Stimulated activated naive CD8-positive, alpha-beta T cell treated with anti-CD3 and anti-CD28 coated beads, Interleukin-15, Interleukin-2, amounts not matched to agents 100 U/mL and 50 U/mL, for 24 hours (primary cell): ENCODE measurements at places on chromosomes 1 and 21.

DNA sequence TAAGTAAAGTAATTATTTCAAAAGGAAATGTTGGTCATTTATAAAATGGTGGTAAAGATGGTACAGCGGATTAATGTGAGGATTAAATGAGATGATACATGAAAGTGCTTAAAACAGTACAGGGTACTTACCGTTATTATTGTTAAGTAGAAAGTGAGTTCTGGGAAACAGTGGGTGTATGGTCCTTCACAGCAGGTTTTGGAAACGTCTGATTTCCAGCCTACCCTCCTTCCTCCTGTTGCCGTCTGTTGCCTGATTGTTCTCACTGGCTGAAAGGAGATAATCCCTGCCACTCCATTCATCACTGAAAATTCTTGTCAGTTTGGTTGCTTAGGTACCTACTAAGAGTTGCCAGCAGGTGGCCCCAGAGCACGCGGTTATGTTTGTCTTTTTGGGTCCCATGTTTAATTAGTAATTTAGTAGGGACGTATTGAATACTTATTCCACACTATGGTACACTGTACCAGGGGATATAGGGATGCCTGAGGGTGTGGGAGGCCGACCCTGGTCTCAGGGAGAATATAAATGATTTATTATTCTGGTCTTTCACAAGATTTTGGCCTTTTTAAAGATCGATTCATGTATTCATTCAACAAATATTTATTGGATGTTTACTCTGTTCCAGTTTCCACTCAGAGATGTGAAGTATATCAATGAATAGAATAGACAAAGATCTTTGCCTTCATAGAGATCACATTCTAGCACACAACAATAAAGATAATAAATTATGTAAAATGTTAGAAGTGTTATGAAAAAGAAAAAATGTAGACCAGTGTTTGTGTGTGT is 30.8 kb upstream of the RPTN start:
- DNase-seq = peak; percentile 70

DNA sequence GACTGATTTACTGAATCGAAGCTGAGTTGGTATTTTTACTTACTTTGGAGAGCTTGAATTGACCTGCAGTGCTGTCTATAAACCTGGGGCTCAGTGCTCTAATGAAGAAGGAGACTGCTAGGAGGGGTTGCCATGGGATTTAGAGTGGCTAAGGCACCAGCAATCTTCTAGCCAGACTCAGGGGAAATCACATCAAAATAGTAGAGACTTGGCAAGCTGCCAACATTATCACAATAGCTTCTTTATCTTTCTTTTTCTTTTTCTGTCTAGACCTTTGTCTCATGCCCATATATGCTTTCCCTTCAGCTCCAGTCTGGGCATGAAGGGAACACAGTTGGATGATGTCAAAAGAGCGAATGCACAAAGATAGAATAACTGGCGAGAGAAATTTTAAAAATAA is 301.1 kb upstream of the DPYD start:
- no peak for DNase-seq

GRCh38 chr1:208433086-208433485 is 188.9 kb upstream of the PLXNA2 start:
- DNase-seq = no peak

GRCh38 chr1:8712413-8713231 is 104.8 kb downstream of the RERE start:
- no peak for DNase-seq

DNA sequence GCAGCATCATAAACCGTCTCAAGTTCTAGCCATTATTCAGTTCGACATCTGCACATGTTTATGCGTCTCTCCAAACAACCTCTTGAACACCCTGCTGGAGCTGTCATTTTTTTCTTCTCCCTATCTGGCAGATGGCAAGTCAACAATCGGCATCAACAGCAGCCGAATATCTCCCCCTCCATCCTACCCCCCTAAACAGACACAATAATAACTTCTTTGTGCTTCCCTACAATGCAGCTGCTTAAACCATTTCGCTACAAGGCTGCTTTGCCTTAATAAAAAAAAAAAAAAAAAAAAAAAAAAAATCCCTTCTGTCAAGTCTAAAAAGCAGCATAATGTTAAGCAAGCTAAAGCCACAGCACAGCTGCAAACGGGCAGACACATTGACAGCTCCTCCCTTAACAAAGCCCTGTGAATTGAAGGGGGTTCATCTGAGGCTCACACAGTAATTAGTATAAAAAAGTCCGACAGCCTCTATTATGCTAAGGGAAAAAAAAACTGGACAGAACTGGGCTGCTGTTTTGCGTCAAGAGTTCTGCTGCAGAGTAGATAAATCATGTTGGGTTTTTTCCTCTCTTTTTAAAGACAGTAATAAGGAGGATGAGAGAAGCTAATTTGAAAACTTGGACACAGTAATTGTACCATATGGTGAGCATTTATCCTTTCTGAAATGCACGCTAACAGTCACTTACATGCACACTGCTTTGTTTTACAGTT is 136.4 kb downstream of the AKT3 start:
- DNase-seq = no peak

DNA sequence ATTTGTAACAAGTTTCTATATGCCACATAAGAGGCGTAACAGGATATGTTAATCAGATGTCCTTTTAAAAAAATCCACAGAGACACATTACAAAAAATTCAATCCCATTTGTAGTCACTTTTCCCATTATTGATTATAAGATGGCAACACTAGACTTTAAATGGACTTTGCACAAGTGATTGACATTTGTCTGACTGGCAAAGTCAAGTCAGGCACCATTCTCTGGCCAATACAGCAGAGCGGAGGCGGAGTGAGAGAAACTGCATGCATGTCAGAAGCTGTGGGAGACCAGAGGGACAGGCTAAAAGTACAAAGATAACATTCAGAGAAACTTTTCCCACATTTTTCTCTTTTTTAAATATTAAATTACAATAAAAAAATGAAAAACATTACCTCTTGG is 28.1 kb upstream of the RGS5 start:
- DNase-seq = no peak

DNA sequence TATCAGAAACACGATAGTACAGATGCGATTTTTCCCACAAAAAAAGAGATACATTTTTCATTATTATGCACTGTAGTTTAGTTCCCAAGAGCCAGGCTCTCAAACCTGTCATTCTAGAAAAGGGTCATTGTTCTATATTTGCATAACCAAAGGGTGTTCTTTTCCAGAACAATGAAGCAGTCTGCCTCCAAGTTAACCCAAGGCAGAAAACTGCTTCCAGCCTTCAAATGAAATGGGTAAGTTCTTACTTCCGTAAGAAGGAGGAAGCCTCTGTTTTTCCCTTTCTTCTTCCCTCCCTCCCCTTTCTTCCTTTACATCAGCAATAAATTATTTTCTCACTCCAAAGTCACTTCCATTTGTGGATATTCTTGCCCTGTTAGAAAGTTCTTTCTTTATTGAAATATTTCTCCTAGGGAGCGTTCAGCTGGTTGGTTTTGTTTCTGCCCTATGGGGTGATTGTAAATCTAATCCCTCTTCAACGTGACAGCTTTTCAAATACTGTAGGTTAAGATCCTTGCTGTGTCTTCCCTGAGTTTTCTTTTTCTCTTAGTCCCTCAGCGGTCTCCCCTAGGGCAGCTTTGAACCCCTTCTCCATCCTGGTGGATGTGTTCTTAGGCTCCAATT is 77.3 kb upstream of the PTGFRN start:
- DNase-seq = no peak

DNA sequence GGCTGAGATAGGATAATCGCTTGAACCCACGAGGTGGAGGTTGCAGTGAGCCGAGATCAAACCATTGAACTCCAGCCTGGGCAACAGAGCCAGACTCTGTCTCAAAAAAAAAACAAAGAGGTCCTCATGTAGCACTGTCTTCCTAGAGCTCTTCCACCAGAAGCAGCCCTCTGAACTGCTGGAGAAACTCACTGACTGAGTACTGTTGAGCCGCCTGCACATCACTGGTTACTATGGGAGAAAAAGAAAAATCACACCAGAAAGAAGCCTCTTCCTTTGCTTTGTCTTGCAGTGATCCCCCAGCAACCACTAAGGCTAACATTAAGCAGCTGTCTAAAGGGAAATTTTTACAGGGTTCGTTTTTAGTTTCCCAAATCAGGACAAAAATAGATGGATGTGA is 112.9 kb upstream of the LYPLAL1 start:
- DNase-seq = no peak

GRCh38 chr1:84995484-84996334 is 1.2 kb downstream of the MCOLN2 start:
- DNase-seq = peak; percentile 19

- DNase-seq = no peak
Observed at GRCh38 chr1:17260738-17261137, 11.8 kb downstream of the PADI3 start.

DNA sequence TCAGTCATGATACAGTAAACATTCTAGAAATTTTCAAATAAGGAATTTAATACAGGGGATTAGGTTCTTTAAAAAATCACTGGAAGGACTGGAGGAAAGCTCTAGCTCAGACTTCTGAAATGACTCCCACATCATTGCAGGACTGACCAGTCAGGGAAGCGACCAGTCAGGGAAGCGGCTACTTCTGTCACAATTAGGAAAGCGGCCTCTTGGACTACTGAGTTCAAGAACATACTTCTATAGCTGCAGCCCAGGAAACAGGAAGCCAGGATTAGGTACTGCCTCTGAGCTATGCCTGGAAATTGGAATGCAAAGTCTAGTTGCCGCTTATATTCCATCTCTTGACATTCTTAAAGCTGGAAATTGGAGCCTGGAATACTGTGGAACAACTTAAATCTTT is 45.5 kb downstream of the USP25 start:
- DNase-seq = no peak

DNA sequence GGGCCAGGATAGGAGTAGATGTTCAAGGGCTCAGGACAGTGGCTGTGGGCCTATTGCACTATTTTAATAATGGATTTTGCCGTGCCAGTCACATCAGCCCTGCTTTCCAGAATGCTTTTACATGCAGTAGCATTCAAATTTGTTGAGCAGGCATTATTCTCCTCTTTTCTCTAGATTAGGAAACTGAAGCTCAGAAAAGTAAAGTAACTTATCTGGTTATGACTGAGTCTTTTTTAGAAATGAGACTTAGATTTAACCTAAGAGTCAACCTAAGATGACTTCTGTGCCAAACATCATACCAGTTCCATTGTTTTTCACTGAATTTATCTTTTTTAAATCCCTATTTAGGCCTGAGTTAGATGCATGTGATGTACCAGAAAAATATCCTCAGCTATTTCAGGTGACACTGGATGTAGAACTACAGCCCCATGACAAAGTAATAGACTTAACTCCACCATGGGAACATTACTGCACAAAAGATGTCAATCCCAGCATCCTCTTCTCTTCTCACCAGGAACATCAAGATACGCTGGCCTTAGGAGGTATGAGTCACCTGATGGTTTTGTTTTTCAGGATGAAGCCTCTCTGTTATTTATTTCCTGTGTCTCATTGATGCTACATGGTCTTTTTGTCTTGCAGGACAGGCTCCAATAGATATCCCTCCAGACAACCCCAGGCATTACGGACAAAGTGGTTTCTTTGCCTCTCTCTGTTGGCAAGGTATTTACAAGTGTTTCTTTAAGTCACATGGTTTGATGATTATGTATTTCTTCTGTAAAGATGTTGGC is 31.4 kb upstream of the LEPR start:
- DNase-seq = no peak

GRCh38 chr1:32023351-32023750 is 9.7 kb downstream of the KHDRBS1 start:
- DNase-seq = no peak

GRCh38 chr1:143698016-143698415 is 273.8 kb downstream of the FAM72C start:
- peak; percentile 20 for DNase-seq

DNA sequence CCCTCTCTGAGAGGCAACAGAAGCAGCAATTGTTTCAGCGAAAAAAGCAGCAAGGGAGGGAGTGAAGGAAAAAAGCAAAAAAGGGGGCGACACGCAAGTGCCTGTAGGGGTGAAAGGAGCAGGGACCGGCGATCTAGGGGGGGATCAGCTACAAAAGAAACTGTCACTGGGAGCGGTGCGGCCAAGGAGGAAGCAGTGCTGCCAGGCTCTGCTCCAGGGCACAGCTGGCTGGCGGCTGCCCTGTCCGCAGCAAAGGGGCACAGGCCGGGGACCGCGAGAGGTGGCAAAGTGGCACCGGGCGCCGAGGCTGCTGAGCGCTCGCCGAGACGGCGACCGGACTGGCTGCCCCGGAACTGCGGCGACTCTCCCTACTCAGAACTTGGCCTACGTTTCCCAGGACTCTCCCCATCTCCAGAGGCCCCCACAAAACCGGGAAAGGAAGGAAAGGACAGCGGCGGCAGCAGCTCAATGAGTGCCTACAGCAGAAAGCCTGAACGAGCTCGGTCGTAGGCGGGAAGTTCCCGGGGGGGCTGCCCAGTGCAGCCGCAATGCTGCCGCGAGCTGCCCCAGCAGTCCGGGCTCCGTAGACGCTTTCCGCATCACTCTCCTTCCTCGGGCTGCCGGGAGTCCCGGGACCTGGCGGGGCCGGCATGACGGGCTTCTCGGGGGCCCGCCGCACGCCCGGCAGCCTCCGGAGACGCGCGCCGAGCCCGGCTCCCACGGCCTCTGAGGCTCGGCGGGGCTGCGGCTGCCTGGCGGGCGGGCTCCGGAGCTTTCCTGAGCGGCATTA is 1.0 kb upstream of the CDKN2C start:
- DNase-seq = peak; percentile 63

- no peak for DNase-seq
Observed at GRCh38 chr21:45736690-45737484, 93.4 kb downstream of the PCBP3 start.

GRCh38 chr1:226335661-226336060 is 26.7 kb upstream of the LIN9 start:
- no peak for DNase-seq

DNA sequence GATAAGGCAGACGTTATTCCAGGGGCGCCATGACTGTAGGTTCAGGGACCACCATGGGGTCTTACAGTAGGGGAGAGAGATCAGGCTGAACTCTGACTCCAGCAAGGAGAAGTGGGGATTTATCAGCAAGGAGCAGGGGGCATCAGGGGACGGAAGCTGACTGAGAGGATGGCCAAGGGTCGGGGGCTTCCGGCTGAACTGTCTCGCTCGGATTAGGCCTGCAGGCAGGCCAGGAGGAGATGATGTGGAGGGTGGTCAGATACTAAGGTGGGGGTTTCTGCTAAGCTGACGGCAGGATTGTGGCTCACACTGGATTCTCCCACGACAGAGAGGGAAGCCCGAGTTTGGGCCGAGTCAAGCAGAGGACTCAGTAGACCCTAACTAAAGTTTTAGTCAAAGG is 186.9 kb upstream of the VAMP3 start:
- DNase-seq = no peak

GRCh38 chr1:2493218-2493617 is 17.1 kb downstream of the PLCH2 start:
- DNase-seq = no peak

DNA sequence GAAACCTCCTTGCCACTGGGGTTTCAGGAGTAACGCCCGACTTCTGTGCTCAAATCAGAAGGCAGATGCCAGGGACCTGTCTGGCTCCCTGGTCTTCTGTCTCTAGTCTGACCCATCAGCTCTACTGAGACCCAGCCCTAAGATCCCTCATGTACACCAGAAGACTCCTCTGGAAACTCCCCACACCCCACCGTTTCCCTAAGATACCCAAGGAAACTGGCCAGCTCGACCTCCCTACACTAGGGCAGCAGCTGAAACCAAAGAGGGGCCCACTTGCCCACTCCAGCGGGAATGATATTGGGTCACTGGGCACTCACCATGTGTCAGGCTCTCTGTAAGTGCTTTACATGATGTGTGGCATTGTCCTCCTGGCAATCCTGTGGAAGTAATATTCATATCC is 469 bp upstream of the S100A16 start:
- DNase-seq = no peak
